Right cardiac atrium (tissue), 5 donors: ENCODE measurements at places on chromosomes 4 and X. TPM values are rescaled to one million over a fixed set of nuclear protein-coding genes. Genes with fewer than 3 reads are reported as not detected.

The APOOL gene
- 35.5 TPM for total RNA-seq

The PGAM4 gene
- not detected for total RNA-seq

The PSMD10 gene
- total RNA-seq: 20.1 TPM

The ARAP2 gene
- 5.6 TPM for total RNA-seq

The MID1 gene
- total RNA-seq: 39.9 TPM
